ENCODE measurements at places on chromosomes 12 and 14.
A peak's percentile ranks its signal among the peaks of the same experiment; 100 is the strongest.

GRCh38 chr14:35336494-35337268 lies 44.5 kb downstream of the PSMA6 start:
- no peak for DNase-seq

DNA sequence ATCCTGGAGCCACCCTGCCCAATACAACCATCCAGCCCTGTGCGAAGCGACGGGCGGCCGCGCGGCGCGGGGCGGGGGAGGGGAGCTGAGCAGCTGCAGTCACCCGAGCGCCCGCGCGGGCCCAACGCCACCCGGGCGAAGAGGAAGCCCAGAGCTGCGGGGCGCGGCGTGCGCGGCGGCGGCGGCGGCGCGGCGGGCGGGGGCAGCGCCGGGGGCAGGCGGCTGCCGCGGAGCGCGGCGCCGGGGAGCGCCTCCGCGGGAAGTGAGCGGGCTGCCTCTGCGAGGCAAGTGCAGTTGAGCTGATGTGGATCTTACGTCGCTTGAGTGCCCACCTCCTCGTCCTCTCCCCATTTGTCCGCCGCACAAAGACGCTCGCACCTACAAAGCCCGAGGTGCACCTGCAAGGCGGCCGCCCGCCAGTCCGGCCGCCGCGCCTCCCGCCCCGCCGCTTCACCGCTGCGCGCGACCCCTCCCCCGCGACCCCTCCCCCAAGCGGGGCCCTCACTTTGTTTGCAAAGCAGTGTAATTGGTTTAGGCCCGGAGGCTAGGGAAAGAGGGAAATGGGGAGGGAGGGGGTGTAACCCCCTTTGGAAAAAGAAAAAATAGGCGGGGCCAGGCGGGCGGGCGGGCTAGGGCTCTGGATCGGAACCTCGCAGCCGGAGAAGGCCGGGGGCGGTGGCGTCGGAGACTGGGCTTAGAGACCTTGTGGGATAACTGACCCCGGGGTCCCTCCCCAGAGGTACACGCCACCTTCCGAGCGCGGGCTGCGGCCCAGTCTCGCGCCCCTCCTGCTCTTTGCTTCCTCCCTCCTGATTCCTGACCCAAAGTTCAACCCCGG lies at the start of the genes FOXA1 and TTC6:
Gene FOXA1 (minus strand): TSS at position 279 of the 838 bp plus-strand sequence. CDS start 277 bp downstream, at position 2.
Gene TTC6 (plus strand): TSS at position 659 of the 838 bp plus-strand sequence. CDS start 26,436 bp downstream, outside the sequence.
- DNase-seq, result no peak

- DNase-seq, result peak; percentile 82
Observed at GRCh38 chr12:124567673-124568373, 411 bp upstream of the NCOR2 start.

- no peak for DNase-seq
Observed at GRCh38 chr14:44040561-44040960, 466.5 kb downstream of the FSCB start.

GRCh38 chr14:104387022-104388010 lies 192.2 kb upstream of the C14orf180 start:
- DNase-seq, result no peak

GRCh38 chr12:1629338-1630132 lies 504 bp downstream of the WNT5B start:
- no peak for DNase-seq
